ENCODE measurements at places on chromosomes 4 and X. TPM values are rescaled to one million over a fixed set of nuclear protein-coding genes. Genes with fewer than 3 reads are reported as not detected.
A peak's percentile ranks its signal among the peaks of the same experiment; 100 is the strongest.

DNA sequence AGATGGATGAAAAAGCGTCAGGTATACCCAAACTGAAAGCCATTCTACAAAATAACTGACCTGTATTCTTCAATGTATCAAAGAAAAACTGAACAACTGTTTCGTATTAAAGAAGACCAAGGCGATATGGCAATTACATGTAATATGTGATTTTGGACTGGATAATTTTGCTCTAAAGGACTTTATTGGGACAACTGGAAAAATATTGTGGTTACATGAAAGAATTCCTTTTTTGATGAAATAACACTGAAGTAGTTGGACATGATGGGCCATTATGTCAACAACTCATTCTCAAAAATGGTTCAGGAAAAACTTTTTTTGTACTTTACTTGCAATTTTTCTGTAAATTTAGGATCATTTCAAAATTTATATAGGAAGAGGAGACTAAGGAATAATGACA lies 12.1 kb upstream of the ANTXR2 start:
- no peaks in the 10 kb centered on the region for H3K27me3 ChIP-seq
- H3K4me1 ChIP-seq, result no peaks in the 10 kb centered on the region
- no peak for DNase-seq

DNA sequence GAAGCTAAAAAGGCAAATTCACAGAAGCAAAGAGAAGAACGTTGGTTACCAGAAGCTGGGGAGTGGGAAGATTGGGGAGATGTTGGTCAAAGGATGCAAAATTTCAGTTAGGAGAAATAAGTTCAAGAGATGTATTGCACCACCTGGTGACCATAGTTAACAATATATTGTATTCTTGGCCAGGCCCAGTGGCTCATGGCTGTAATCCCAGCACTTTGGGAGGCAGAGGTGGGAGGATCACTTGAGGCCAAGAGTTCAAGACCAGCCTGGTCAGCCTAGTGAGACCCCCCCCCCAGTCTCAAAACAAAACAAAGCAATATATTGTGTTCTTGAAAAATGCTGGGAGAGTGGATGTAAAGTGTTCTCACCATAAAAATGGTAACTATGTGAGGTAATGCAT lies 67.9 kb downstream of the TAB3 start:
- no peak overlapping the region for H3K4me3 ChIP-seq
- no peak for DNase-seq
- H3K4me1 ChIP-seq, result no peaks in the 10 kb centered on the region
- H3K27me3 ChIP-seq, result peaks cover 3% of the 10 kb centered on the region
- H3K36me3 ChIP-seq, result no peaks in the 10 kb centered on the region

- no peaks in the 10 kb centered on the region for H3K4me1 ChIP-seq
- H3K4me3 ChIP-seq, result no peak overlapping the region
- no peak for DNase-seq
- H3K36me3 ChIP-seq, result no peaks in the 10 kb centered on the region
- no peaks in the 10 kb centered on the region for H3K27me3 ChIP-seq
- no peak overlapping the region for H3K27ac ChIP-seq
These were observed 114.7 kb downstream of the COX18 start for GRCh38 chr4:72954811-72955210.

- DNase-seq, result peak; percentile 39
- H3K4me3 ChIP-seq, result no peak overlapping the region
- H3K36me3 ChIP-seq, result no peaks in the 10 kb centered on the region
- H3K27me3 ChIP-seq, result no peaks in the 10 kb centered on the region
These were observed 302.9 kb downstream of the ARHGAP10 start for GRCh38 chr4:148034813-148035212.

DNA sequence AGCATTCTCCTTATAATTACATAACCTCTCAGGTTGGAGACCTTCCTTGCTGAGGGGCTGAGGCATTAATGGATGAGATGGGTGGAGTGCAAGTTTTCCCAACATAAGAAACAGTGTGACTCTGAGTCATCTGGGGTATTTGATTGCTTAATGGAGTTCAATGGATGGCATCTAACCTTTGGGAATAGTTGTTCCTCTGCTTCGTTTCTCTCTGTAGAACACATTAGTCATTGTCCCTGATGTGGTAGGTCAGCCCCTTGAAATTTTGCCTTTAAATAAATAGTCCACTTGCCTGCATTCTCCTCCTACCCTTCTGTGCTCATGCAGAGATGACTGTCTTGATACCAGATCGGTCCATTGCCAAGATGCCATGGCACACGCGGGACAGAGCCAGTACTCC lies 38.6 kb downstream of the SLITRK2 start:
- no peaks in the 10 kb centered on the region for H3K36me3 ChIP-seq
- no peak overlapping the region for H3K27ac ChIP-seq
- H3K4me3 ChIP-seq, result no peak overlapping the region
- DNase-seq, result no peak
- no peaks in the 10 kb centered on the region for H3K27me3 ChIP-seq

- no peaks in the 10 kb centered on the region for H3K27me3 ChIP-seq
- H3K4me3 ChIP-seq, result no peak overlapping the region
- no peak overlapping the region for H3K27ac ChIP-seq
- no peaks in the 10 kb centered on the region for H3K4me1 ChIP-seq
- H3K36me3 ChIP-seq, result no peaks in the 10 kb centered on the region
These were observed 1995.9 kb downstream of the C4orf33 start for GRCh38 chr4:131091896-131092295.

DNA sequence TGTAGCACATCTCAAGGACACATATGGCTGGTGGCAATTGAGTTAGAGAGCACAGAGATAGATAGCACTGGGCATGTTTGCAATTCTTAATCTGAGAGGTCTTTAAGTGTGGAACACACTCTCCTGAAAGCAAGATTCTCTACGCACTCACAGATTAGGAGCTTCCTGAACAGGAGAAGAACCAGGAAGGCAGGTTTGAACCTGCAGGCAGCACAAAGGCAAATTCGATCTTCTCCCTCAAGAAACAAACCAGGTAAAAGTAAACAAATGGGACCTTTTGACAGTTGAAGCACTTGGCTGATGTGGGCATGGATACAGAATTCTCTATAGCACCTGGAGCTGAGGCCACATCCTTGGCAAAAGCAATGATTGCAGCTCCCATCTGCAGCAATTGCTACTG lies 24.3 kb downstream of the HS3ST1 start:
- no peaks in the 10 kb centered on the region for H3K36me3 ChIP-seq
- DNase-seq, result no peak
- no peak overlapping the region for H3K4me3 ChIP-seq
- H3K27ac ChIP-seq, result no peak overlapping the region

DNA sequence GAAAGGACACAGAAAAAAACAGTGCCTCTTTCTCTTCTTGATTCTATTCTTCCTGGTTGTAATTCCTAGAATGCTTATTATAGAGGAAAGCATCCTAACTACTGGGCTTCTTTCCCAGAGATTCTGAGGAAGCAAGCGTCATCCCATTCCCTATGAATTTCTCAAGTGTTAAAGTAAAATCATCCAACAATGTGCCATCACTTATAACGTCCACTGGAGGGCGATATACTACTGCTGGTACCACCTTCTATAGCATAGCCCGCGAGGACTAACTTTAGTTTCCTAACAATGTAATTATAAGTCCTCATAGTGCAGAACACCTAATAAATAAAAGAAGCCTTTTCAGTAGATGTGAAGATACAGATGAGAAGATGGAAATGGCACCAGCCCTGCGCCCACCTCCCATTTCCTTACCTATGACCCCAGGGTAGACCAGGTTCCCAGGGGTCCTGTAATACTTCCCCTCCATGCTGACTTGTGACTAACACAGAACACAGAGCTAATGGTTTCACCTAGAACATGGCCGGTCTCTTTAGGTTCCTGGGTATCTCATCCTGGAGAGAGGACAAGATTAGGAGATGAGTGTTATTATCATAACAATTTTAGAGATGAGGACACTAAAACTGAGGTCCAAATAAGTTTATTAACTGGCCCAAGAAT lies 4.2 kb downstream of the CENPVL3 start:
- no peak overlapping the region for H3K27ac ChIP-seq
- no peaks in the 10 kb centered on the region for H3K4me1 ChIP-seq
- H3K36me3 ChIP-seq, result no peaks in the 10 kb centered on the region
- DNase-seq, result peak; percentile 61

GRCh38 chr4:7241597-7242125 lies 49.3 kb downstream of the SORCS2 start:
- no peak overlapping the region for H3K27ac ChIP-seq
- DNase-seq, result no peak
- H3K27me3 ChIP-seq, result peaks cover 11% of the 10 kb centered on the region
- peaks cover 40% of the 10 kb centered on the region for H3K4me1 ChIP-seq

GRCh38 chr4:54255881-54256280 lies 26.8 kb downstream of the PDGFRA start:
- H3K4me3 ChIP-seq, result no peak overlapping the region
- H3K27me3 ChIP-seq, result no peaks in the 10 kb centered on the region
- H3K27ac ChIP-seq, result no peak overlapping the region
- H3K36me3 ChIP-seq, result no peaks in the 10 kb centered on the region

DNA sequence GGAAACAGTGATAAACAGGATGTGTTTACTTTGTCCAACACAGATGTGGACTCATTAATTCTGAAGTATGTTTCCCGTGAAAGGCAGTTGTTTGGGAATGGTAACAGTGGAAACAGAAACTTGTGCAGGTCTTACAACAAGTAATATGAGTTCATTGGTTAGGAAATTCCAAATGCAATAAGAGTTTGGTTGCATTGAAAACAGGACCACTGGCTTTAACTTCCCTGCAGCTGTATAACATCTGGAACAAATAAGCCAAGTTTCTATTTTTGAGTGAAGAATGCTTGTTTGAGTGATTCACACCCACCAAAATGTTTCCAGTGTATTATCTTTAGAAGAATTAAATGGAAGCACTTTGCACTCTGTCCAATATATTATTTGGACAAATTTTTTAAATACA lies 82.4 kb upstream of the BMP3 start:
- no peaks in the 10 kb centered on the region for H3K36me3 ChIP-seq
- peak; percentile 92 for DNase-seq
- no peak overlapping the region for H3K4me3 ChIP-seq
- peak overlapping the region; percentile 51 for H3K27ac ChIP-seq

DNA sequence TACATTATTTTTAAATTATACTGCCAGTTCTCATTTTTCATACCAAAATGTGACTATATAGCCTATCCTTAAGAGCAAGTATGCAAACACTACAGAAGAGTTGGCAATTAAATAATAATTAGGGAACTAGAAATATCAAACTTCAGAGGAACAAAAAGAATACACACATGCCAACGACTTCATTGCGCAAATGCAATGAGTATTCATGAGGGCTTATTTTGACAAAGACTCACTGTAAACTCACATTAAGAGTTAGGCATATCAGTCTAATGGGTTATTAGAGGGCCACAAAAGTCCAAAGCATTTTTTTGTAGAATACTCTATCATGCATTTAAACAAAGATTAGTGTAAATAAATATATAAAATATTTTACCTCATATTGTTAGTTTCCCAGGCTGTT lies 31.6 kb downstream of the SLC10A7 start:
- H3K4me3 ChIP-seq, result no peak overlapping the region
- no peaks in the 10 kb centered on the region for H3K27me3 ChIP-seq
- no peak for DNase-seq
- no peak overlapping the region for H3K27ac ChIP-seq
- peaks cover 3% of the 10 kb centered on the region for H3K36me3 ChIP-seq

- no peaks in the 10 kb centered on the region for H3K27me3 ChIP-seq
- no peak overlapping the region for H3K27ac ChIP-seq
- no peak for DNase-seq
- H3K36me3 ChIP-seq, result peaks cover 31% of the 10 kb centered on the region
These were observed 242.0 kb downstream of the RAPGEF2 start for GRCh38 chr4:159344877-159345276.

- H3K4me3 ChIP-seq, result no peak overlapping the region
- H3K36me3 ChIP-seq, result no peaks in the 10 kb centered on the region
- no peak for DNase-seq
- H3K27ac ChIP-seq, result no peak overlapping the region
- peaks cover 15% of the 10 kb centered on the region for H3K27me3 ChIP-seq
These were observed 21.1 kb upstream of the PLS3 start for GRCh38 chrX:115539841-115540240.

- no peak overlapping the region for H3K4me3 ChIP-seq
- H3K27me3 ChIP-seq, result no peaks in the 10 kb centered on the region
- no peak for DNase-seq
- H3K36me3 ChIP-seq, result no peaks in the 10 kb centered on the region
- H3K27ac ChIP-seq, result no peak overlapping the region
- H3K4me1 ChIP-seq, result no peaks in the 10 kb centered on the region
These were observed 793.7 kb upstream of the LCORL start for GRCh38 chr4:18815081-18815778.

DNA sequence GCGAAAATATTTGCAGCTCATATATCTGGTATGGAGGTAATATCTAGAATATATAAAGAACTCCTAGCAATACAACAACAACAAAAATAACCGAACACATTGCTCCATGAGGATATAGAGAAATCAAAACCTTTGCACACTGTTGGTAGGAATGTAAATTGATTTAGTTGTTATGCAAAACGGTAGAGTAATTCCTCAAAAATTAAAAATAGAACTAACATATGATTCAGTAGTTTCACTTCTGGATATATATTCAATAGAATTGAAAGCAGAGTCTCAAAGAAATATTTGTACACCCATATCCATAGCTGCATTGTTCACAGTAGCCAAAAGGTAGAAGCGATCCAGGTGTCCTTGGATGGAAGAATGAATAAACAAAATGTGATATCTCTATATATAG lies 203.0 kb upstream of the CNKSR2 start:
- H3K4me1 ChIP-seq, result no peaks in the 10 kb centered on the region
- no peak overlapping the region for H3K27ac ChIP-seq
- no peak overlapping the region for H3K4me3 ChIP-seq
- no peak for DNase-seq

GRCh38 chr4:123127218-123127617 lies 204.8 kb upstream of the NUDT6 start:
- H3K4me1 ChIP-seq, result no peaks in the 10 kb centered on the region
- DNase-seq, result peak; percentile 80
- no peak overlapping the region for H3K27ac ChIP-seq
- H3K36me3 ChIP-seq, result no peaks in the 10 kb centered on the region

DNA sequence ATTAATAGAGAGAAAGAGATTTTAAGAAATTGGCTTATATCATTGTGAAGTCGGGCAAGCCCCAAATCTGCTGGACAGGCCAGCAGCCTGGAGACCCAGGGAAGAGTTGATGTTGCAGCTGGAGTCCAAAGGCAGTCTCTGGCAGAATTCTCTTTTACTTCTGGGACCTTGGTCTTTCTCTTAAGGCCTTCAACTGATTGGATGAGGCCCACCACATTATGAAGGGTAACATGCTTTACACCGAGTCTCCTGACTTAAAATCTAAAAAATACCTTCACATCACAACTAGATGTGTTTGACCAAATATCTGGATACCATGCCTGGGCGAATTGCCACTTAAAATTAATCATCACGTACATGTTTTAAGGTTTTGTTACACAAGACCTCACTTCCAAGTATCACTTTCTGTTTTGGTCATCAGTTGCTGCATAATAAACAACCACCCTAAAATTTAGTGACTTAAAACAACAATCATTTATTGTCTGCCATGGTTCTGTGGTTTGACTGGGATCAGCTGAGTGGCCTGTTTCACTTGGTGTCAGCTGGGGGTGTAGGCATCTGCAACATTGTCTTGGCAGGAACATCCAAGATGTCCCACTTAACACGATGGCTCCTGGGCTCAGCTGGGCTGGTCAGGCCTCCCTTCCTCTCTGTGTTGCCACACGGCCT lies 3.4 kb downstream of the CD38 start:
- no peaks in the 10 kb centered on the region for H3K36me3 ChIP-seq
- no peak overlapping the region for H3K27ac ChIP-seq
- peaks cover 8% of the 10 kb centered on the region for H3K27me3 ChIP-seq
- no peak for DNase-seq

The FAM53A gene
- polyA plus RNA-seq, result 2.2 TPM

The GABRG1 gene
- 0.04 TPM for polyA plus RNA-seq

The MAOA gene
- polyA plus RNA-seq, result 0.47 TPM

The UPF3B gene
- polyA plus RNA-seq, result 12.9 TPM

The DUX4 gene
- not detected for polyA plus RNA-seq

The SYTL5 gene
- 0.10 TPM for polyA plus RNA-seq

The SMIM10L2A gene
- 2.1 TPM for polyA plus RNA-seq

The OTC gene
- not detected for polyA plus RNA-seq

The BEX1 gene
- 0.74 TPM for polyA plus RNA-seq

The EDA gene
- 25.8 TPM for polyA plus RNA-seq

The PGAM4 gene
- not detected for polyA plus RNA-seq
